Stimulated activated CD4-positive, alpha-beta T cell treated with anti-CD3 and anti-CD28 coated beads, Interleukin-1b, Interleukin-23, amount 100 ng/mL, for 1 hour (primary cell): ENCODE measurements at places on chromosomes 12 and 14.

DNA sequence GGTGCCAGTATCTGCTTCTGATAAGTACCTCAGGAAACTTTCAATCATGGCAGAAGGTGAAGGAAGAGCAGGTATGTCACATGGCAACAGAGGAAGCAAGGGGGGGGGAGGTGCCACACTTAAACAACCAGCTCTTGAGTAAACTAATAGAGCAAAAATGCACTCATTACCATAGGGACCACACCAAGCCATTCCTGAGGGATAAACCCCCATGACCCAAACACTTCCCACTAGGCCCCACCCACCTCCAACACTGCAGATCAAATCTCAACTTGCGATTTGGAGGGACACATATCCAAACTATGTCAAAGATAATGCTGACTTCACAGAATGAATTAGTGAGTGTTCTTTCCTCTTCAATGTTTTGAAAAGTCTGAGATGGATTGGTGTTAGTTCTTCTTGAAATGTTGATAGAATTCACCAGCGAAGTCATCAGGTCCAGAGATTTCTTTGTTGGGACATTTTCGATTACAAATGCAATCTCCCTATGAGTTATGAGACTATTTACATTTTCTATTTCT is 16.6 kb downstream of the TFCP2 start:
- DNase-seq: no peak

DNA sequence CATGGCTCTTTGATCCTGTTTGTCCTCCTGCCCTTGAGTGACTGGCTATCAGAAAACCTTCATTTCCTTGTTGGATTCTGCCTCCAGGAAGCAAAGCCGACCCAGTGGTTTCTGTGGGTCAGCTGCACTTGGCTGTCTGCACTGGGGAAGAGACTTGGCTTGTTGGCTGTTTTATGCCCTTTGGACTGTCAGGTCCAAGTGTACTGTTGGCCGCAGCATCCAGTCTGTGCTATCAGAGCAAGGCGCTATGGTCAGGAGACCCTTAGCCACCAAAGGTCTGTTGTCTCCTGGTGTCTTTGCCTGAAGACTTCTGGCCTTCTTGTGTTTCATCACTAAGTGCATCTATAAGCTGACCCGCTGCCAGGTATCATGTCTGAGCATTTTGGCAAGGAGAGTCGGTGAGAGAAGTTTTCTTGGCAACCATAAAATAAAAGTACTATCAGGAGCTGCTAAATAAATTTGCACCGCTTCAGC is 177.4 kb upstream of the HIF1A start:
- DNase-seq: no peak

DNA sequence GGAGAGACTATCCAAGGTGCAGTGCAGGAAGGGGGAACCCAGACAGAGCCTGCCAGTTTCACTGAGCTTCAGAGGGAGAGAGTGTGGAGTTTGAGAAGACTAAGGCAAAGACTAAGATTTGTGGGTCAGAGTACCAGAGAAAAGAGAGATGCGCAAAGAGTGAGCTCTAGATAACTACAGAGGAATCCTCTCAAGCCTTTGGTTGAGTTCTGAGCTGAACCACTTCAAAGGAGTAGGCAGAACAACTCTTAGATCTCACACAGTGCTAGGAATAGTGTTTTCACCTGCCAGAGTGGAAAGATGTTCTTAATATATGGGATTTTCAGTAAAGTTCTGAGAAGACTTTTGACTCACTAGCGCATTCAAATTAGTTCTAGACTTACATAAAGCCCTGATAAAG is 10.7 kb upstream of the M6PR start:
- DNase-seq: no peak

- no peak for DNase-seq
Observed at GRCh38 chr12:131042834-131043245, 89.1 kb downstream of the ADGRD1 start.
